Stimulated activated CD8-positive, alpha-beta memory T cell treated with anti-CD3 and anti-CD28 coated beads, Interleukin-15, amount 100 ng/mL, for 24 hours (primary cell): ENCODE measurements at places on chromosomes 5 and 9.

- DNase-seq: no peak
Measured at GRCh38 chr5:33369485-33370465, 71.0 kb upstream of the TARS1 start.

GRCh38 chr5:56102889-56103288 lies 108.1 kb upstream of the IL6ST start:
- DNase-seq: no peak

GRCh38 chr9:18360005-18360404 lies 113.9 kb upstream of the ADAMTSL1 start:
- DNase-seq: no peak

GRCh38 chr5:52947851-52948250 lies 41.3 kb upstream of the ITGA2 start:
- DNase-seq: no peak

DNA sequence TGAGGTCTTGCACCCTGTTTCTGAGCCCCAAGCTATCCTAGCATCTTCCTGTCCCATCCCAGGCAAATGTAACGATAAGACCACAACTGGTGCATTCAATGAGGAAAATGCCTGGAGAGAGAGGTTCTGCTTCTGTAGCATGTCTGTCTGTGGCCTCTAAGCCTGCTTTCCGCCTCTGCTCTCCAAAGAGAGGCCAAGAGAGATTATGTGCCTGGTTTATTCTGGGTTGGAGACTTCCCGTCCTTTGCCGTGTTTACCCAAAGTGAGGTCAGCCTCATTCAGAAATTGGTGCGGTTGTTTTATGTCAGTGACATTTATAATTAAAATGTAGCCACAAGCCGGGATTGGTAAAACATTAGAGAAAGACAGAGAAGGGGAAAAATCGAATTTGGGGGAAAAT lies 77.8 kb downstream of the FGF1 start:
- DNase-seq: no peak
